ENCODE measurements at places on chromosomes 7 and 10.

GRCh38 chr10:24825551-24825950 is 101.9 kb upstream of the ARHGAP21 start:
- DNase-seq = no peak

- no peak for DNase-seq
Observed at GRCh38 chr7:128378637-128379036, 17.1 kb upstream of the PRRT4 start.

DNA sequence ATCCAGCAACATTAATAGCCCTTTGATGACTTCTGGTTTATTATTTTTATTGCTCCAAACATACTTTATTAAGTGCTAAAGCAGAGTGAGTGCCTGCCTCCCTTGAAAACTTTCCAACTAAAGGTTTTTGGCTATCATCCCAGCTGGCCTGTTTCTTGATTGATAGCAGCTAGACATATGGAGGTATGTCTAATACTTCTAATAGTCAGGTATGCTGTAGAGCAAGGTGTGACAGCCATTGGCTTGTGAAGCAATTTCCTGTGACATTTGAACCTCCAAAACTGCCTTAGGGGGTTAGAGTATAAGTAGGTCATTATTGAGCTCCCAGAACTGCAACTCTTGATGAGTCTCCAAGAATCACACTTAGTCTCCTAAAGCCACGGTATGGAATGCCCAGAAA is 55.8 kb downstream of the LOXL4 start:
- DNase-seq = no peak

GRCh38 chr7:25907214-25907613 is 244.8 kb upstream of the NFE2L3 start:
- DNase-seq = no peak

GRCh38 chr7:41255716-41256115 is 447.2 kb downstream of the INHBA start:
- no peak for DNase-seq

- DNase-seq = no peak
Observed at GRCh38 chr10:100985336-100985735, 2.0 kb downstream of the MRPL43 start.

DNA sequence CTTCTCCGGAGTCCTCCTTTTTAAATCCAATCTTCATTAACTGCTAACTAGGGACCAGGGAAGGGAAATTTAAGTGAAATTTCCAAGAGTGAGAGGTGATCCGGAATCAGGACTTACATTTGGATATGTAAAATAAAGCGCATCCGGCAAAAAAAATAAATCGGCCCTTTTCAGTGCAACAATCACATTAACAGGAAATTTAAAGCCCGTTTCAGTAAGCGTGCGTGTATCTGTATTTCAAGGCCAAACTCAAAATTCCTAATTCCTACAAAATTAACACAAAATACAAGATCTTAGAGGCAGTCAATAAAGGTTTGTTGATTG is 771 bp downstream of the DNAJC9 start:
- DNase-seq = no peak

GRCh38 chr10:29144126-29144525 is 144.7 kb upstream of the LYZL1 start:
- DNase-seq = no peak

DNA sequence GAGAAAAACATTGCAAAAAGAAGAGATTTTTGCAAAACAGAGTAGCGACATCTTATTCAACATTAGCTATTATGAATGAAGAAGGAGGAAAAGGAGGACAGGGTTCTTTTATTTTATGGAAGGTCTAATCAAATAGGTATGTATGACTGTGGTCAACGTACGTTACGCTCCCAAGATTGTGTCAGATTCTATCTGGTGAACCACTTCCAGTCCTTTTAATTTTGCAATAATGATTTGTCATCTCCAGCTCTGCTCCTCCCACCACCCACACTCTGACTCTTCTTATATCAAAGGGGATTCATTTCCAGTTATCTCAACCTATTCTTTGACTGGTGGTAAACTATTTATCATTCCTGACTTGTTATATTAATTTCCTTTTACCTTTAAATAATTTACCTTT is 259.9 kb downstream of the CACNA2D1 start:
- no peak for DNase-seq

DNA sequence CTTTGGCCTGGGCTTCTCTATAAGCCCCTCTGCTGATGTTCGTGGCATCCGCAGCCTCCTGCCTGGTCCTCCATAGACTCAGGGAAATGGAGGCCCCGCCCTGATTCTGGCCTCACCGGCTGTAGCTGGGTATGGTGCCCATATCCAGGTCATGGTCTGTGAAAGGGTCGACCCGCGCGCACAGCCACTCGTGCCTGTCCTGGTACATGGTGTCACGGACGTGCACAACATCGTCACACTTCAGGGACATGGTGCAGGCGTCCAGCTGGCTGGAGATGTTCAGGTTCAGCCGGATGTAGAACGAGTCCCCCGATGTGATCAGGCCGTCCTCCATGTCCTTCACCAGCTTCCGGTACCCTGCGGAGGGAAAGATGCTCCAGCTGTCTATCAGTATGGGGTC is 75.1 kb upstream of the GNA12 start:
- DNase-seq = no peak

GRCh38 chr7:24842449-24843241 is 85.4 kb upstream of the GSDME start:
- no peak for DNase-seq

- no peak for DNase-seq
Observed at GRCh38 chr7:87513735-87514335, 38.4 kb upstream of the ABCB4 start.

DNA sequence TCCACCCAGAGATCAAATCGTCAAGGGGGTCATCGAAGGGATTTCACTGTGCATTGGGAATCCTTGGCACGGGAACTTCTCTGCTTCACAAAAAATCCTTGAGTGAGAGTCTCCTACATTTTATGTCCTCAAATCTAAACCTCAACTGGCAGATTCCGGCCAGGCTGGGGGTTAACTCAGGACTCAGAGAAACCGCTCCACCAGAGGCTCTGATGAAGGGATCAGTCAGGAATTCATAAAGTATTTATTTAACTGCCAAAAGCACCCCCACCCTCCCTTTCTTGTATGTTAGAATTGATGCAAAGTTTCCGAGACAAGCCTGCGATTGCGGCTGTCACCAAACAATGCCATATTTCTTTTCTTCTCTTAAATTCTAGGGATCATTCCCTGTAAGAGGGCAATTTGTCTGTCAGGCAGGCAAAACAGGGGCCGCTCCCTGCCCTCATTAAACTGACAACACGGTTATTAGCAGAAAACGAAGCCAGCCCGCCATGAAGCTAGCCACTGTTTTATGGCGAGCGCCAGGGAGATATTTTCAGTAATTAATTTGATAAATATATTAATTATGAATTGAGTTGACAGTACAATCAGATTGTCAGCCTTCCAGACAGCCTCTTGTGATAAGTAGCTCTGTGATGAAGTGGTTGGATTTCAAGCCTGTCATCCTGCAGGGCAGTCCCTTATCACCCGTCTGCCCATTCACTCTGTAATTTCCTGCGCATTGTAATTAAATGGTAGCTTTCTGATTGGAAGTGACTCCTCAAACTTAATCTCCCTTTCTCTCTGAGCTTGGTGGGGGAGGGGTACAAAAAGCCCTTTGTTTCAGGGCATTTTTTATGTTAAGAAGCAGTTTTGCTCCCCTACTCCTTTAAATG is 153.0 kb upstream of the GPR26 start:
- DNase-seq = peak; percentile 12

DNA sequence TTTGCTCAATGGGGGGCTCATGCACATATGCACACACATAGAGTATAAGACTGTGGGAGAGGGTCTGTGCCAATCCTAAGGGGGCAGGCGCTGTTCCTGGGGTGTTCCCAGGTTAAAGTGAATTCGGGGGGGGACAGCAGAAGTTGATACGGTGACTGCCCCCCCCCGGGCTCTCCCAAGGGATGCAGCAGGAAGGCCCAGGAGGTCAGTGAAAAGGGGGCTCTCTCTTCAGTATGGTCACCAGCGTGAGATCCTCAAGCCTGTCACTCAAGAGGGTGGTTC is 32.4 kb downstream of the SPDYE6 start:
- DNase-seq = no peak

GRCh38 chr7:44074349-44074695 is 8.0 kb downstream of the POLM start:
- no peak for DNase-seq

- no peak for DNase-seq
Observed at GRCh38 chr10:7085913-7086589, 324.8 kb downstream of the SFMBT2 start.

DNA sequence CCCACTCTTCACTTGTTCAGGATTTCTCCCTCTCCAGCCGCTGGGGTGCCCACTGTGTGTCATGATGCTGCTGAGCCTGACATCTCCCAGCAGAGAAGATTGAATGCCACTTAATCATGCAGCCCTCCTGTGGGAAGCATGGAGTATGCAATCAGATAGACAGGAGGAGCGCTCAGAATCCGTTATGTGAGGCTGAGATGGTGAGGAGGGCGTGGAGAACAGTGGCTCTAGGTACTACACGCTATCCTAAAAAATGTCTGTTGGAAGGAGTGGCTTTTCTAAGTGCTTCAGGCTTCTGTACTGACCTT is 334.3 kb downstream of the LRMDA start:
- DNase-seq = no peak

DNA sequence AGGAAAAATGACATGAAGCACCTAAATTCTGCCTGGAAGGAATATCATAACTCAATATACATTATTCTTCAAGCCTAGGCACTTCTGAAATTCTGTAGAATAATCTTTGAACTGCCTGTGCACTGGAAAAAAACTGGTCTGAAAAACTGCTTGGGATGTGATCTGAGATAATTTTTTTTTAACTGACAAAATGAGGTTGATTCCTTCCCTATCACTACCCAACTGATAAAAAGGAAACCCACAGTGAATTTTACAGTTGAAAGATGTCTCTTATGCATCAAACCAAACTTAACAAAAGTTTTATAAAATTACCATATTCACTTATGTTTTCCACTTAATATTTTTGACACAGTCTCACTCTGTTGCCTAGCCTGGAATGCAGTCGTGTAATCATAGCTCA is 67.2 kb upstream of the FAM133B start:
- DNase-seq = no peak

DNA sequence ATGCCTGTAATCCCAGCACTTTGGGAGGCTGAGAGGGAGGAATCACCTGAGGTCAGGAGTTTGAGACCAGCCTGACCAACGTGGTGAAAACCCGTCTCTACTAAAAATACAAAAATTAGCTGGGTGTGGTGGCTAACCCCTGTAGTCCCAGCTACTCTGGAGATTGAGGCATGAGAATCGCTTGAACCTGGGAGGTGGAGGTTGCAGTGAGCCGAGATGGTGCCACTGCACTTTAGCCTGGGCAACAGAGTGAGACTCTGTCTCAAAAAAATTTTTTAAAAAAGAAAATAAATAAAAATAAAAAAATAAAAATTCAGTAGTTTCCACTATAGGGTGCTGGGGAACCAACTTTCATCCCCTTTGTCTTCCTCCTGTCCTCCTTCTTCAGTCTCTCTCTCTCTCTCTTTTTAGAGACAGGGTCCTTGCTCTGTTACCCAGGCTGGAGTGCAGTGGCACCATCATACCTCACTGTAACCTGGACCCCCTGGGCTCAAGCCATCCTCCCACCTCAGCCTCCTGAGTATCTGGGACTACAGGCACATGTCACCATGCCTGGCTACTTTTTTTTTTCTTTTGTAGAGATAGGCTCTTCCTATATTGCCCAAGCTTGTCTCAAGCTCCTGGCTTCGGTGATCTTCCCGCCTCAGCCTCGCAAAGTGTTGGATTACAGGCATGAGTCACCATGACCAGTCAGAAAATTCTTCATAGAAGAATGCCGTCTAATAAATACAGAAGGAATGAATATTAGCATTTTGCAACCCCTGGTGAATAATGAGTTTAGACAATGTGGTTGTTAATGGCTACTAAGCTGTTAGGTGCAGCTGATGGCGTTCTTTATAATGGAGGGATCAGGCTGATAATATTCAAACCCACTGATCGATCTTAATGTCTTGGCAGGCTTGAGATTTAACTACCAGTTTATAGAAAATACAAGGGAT is 20.6 kb downstream of the RBM20 start:
- no peak for DNase-seq

DNA sequence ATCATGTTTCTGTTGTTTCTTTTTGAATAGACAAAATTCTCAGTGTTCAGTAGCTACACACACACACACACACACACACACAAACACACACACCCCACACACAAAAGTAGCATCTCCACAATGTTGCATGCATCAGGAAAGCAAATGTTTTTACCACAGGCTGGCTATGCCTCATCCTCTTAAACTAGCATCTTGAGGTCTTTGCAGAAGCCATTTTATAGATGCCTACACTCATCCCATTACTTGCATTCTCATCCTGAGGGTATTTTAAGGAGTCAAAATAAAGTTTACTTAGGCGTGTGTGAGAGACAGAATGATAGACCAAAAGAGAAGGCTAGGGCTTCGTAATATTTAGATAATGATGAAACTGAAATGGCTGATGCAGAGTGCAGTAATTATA is 7.9 kb upstream of the INHBA start:
- DNase-seq = no peak

GRCh38 chr7:94289071-94289470 is 105.6 kb upstream of the COL1A2 start:
- peak; percentile 10 for DNase-seq

GRCh38 chr7:55567571-55567970 is 4.7 kb downstream of the VOPP1 start:
- DNase-seq = peak; percentile 33

DNA sequence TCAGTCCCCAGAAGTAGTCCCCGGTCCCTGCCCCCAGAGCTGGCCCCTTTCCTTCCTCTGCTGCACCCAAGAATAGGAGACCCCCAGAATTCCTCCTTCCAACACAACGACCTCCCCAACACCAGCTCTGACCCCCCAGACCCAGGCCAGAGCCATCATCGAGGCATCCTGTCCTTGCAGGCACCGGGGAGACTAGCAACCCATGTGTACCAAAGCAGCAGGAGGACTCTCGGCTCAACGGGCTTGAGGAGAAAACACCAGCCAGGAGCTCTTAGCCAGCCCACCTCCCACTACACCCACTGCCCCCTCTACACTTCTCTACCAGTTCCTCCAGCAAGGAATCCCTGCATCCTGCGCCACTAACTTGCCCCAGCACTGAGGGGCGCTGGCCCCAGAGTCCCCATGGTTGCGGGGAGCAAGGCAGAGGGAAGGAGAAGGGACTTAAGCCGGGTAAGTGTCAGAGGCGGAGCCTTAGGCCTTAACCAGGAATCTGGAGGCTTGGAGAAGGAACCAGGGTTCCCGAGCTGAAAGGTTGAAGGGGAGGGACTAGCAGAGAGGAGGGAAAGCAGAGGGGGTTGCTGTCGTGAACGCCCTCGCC is 3.9 kb downstream of the GRID1 start:
- no peak for DNase-seq

GRCh38 chr10:62333135-62333889 is 40.9 kb upstream of the ZNF365 start:
- no peak for DNase-seq

All from NCI-H524 (cell line).